ENCODE measurements at places on chromosomes 7 and 10.

GRCh38 chr10:108861181-108861754 lies 1062.0 kb downstream of the XPNPEP1 start:
- no peak for DNase-seq

DNA sequence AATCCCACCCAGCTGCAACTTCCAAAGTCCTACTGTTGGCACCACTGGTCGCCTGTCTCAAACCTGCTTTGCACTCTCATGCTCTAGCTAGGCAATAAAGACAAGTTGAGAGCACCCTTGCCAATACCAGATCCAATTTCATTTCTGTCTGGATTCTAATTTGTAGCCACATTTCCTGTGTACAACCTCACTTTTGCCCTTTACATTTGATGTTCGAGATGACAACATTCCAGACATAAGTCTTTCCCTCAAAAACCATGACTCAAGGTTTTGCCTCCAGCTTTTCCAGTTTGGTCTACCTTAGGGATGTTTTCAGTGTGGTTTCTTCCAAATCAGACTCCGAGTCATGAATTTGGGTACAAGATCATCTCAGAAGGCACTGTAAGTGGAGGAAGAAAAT lies 309.0 kb downstream of the GPAM start:
- no peak for DNase-seq

DNA sequence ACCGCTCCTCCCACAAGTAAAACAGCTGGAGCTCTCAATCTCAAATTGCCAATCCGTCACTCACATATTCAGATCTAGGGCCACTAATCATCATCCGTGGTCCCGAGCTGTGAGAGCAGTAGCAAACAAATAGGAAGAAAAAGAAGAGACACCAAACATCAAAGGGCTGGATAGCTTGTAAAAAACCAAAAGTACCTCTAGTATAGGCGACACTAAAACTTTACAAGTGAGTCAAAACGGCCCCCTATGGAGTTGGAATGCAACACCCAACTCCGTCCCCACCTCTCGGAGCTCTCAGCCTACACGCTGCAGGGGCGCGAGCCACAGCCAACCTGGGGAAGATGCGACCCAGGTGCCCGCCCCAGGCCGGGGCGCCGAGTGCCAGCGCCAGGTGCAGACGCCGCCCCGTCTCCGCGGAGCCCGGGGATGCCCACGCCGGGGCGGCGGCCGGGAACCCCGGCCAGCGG lies 581 bp downstream of the FAM3C start:
- no peak for DNase-seq

DNA sequence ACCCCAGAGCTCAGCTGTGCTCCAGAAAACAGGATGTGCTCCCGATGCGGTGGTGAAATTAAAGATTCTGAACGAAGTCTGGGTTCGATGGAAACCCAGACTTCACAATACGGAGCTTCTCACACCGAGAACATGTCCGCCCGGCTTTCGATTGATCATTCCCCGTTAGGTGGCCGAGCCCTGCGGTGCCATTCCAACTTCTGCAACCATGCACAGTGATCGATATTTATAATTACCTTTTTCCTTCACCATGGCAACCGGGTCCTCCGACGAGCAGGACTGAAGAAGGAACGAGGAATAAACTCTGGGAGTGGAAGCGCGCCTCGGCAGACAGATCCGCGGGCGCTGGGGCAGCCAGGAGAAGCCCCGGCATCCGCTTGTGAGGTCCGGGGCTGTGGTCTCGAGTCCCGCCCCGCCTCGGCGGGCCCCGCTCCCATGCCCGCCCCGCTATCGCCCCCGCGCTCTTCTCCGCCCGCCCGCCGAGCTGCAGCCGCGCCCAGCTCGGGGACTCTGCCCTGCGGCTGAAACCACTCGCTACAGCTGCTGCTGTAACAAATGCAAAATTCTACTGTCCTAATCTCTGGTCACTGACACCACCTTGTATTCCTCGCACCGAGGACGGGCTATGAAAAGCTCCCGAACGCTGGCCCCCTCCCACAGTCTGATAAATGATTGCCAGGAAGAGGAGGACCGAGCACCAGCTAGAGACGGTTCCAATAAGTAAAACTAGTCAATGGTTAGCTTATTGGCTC lies 26.2 kb downstream of the ABLIM1 start:
- no peak for DNase-seq

DNA sequence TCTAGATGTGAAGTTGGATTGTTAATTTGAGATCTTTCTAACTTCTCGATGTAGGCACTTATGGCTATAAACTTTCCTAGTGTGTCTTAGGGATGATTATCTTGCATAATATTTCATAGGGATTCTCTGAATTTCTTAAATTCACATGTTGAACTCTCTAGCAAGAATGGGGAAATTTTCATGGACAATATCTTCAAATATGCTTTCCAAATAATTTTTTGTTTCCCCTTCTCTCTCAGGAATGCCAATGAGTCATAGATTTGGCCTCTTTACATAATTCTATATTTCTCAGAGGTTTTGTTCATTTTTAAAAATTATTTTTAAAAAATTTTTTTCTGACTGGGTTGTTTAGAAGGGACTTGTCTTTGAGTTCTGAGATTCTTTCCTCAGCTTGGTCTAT lies 68.9 kb downstream of the MGAM2 start:
- no peak for DNase-seq

- no peak for DNase-seq
These were observed 50.3 kb upstream of the RSU1 start for GRCh38 chr10:16867556-16867955.
